Right lobe of liver (tissue), 6 donors: ENCODE measurements at places on chromosomes 2 and 18. TPM values are rescaled to one million over a fixed set of nuclear protein-coding genes. Genes with fewer than 3 reads are reported as not detected.

The CNGA3 gene
- total RNA-seq, result not detected

The TYMS gene
- 6.3 TPM for total RNA-seq

The PMAIP1 gene
- total RNA-seq, result 0.37 TPM

The SPATA3 gene
- total RNA-seq, result not detected
